ENCODE measurements at places on chromosomes 4 and X.

- DNase-seq: no peak
Measured at GRCh38 chr4:54526560-54526959, 131.2 kb upstream of the KIT start.

DNA sequence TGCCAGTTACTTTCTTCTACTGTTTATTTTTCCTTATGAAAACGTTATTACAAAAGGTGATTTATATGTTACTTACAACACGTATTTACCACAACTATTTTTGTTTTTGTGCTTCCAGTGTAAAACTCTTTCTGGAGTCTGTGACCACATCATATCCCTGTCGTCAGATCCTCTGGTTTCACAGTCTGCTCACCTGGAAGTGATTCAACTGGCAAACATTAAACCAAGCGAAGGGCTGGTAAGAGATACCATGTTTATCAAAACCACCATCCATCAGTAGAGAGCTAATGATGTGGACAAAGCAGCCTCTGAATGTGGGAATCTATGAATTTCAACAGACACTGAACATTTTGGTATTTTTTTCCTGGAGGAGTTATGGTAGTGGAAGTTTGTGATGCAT lies 116.1 kb downstream of the CNKSR2 start:
- DNase-seq: no peak

DNA sequence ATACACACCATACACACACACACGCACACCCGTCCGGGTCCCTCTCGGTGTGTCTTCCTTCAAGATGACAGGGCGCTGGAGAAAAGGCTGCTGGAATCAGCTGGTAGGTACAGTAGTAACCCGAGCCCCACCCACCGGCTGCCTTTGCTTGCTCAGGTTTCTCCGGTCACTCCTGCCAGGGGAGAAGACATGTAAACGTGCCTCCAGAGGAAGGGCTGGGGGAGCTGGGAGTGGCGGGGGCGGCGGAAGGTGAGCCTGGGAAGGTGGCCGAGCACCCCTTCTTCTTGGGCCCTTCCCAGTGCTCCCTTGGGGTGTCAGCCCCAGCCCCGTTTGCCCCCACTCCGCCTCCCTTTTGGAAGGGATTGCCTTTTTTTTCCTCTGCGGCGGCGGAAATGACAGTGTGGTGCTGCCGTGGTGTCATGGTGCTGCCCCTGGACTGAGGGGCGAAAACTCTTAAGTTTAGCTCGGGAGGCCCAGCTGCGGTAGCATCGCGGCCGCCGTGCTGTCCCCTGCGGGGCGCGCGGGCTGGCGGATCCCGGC lies at the start of gene MID2:
Gene MID2 (plus strand): TSS at position 169 of the 540 bp plus-strand sequence. CDS start 561 bp downstream, outside the sequence.
- peak; percentile 44 for DNase-seq

GRCh38 chr4:35526456-35526855 lies 717.9 kb downstream of the ARAP2 start:
- no peak for DNase-seq

- DNase-seq: no peak
Measured at GRCh38 chr4:183399616-183400015, 44.8 kb upstream of the CDKN2AIP start.
